ENCODE measurements at places on chromosomes 4 and X.

DNA sequence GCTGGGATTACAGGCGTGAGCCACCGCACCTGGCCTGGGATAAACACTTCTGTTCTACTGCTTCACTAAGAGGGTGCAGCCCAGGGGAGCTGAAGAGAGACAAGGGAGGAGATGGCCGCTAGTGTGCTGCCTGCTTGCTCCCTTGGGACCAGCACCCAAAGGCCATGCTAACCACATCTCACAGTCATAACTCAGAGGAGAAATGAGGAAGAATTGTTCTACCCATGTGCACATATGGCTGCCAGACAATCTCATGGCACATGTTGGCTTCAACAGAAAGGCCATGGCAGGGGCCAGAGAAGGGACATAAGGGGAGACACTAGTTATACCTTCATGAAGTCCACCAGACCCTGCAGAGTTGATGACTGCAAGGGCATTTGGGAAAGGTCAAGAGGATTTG is 22.4 kb downstream of the CLDN22 start:
- DNase-seq, result no peak

DNA sequence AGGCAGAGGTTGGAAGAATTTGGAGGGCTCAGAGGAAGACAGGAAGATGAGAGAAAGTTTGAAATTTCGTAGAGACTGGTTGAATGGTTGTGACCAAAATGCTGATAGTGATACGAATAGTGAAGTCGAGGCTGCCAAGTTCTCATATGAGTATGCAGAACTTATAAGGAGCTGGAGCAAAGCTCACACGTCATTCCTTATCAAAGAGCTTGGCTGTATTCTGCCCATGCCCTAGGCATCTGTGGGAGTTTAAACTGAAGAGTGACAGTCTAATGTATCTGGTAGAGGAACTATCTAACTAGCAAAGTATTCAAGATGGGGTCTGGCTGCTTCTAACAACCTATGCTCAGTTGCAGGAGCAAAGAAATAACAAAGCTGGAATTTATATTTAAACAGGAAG is 102.1 kb downstream of the PCDH18 start:
- no peak for DNase-seq

GRCh38 chrX:143536176-143536575 is 18.9 kb upstream of the SPANXN3 start:
- no peak for DNase-seq

GRCh38 chr4:122674371-122674770 is 53.5 kb upstream of the IL21 start:
- no peak for DNase-seq

DNA sequence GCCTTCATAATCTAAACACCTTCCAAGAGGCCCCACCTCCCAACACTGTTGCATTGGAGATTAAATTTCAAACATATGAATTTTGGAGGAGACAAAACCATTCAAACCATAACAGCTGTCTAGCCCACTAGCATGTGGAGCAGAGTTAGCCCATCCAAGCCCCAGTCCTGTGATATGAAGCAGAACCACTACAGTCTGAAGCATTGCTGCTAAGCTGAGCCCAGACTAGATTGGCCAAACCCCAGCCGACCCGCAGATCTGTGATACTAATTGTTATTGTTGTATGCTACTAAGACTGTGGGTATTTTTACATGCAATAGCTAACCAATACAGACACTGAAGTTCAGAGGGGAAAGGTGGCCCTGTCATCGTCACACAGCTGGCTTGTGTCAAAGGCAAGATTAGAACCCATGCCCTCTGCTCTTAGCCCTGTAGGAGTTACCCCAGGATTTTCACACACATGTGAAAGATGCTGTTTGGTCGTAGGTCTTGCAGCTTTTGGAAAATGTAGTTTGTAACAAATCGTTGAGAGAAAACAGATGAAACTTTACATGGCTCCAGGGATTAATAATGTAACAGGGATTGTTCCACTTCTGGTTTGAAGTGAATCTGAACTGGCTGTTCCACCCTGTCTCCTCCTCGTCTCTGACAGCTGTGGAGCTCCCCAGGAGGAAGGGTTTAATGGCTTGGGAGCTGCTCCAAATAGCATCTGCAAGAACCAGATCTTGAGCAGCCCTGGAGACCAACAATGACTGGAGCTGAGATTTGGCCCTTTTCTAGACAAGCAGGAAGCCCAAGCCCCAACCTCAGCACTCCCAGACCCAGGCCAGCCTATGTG is 517.5 kb downstream of the MID1IP1 start:
- DNase-seq, result no peak

DNA sequence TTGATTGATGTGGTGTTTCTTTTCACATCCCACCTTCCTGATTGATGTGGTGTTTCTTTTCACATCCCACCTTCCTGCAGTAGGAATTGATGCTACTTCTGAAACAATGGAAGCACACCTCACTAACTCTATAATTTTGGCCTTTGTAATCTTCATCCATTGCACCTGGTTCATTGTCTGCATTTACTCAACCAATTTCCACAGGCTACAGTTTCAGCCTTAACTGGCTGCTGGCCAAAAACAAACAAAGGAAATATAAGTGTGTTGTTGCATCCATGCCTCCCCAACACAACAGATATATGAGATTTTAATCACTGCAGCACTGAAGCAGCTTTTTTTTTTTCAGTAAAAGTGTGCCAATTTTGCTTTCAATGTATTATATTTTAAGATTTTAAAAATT is 867.6 kb upstream of the PCDH7 start:
- no peak for DNase-seq

DNA sequence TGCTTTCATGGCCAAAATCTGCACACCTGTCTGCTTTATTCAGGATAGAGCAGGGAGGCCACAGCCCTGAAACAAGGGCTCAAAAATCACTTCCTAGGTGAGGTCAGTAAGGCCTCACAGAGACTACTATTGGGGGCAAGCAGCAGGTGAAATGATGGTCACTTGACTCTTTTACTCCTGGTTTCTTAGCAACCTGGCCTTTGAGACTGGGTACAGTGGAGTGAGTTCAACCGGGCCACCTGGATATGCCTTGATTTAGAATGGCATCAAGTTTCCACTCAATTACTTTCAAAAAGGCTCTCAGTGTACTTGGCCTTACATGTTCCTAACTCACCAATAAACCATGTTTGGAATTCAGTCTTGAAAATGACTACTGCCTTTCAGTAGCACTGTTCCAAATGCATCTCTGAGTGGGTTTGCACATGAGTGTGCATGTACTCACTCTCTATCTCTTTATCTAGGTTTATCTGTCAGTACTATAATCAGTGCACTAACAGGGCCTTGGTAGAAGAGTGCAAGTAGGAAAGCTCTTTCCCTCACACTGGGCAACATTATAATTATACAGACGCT is 388.2 kb downstream of the OPHN1 start:
- no peak for DNase-seq

GRCh38 chr4:107801766-107802211 is 22.9 kb upstream of the SGMS2 start:
- no peak for DNase-seq

DNA sequence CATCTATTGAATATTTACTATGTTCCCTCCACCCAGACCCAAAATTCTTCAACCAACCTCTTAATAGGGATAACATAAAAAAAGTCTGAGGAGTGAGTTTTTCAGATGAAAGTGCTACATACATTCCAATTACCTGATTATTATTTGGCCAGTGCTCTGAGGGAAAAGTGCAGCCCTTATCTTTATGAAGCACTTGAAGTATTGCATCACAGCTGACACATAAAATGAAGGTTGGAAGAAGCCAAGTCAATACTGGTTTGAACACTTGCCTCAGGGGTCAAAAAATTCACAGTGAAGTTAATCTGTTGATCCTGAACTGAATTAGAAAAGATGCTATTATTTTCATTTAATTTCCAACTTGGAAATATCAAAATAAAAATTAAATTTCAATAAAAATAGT is 498.9 kb downstream of the INPP4B start:
- DNase-seq, result no peak

DNA sequence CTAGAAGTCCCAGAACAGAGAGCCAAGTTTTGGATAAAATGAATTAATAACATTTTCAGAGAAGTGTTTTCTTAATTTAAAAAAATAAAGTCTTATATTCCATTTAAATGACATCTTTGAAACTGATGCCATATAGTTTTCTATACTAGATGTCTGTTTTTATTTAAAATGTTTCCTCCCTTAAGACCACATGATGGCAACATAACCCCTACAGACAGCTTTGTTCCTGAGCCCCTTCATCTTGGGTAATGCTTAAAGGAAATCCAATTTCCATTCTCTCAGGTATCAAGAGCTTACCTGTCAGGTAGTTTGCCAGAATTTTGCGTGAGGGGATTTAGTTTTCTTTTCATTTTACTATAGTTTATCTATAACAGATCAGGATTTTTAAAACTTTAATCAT is 181.4 kb upstream of the UGT8 start:
- no peak for DNase-seq

- DNase-seq, result no peak
Measured at GRCh38 chr4:16067515-16067914, 16.3 kb downstream of the PROM1 start.

Data from stimulated activated CD8-positive, alpha-beta memory T cell treated with anti-CD3 and anti-CD28 coated beads, Interleukin-15, amount 100 ng/mL, for 24 hours (primary cell).